A172 (cell line): ENCODE measurements at places on chromosomes 3 and 15. TPM values are rescaled to one million over a fixed set of nuclear protein-coding genes. Genes with fewer than 3 reads are reported as not detected.

Gene TRIM71
- under 0.01 and 0.05 TPM in 2 replicates for total RNA-seq

Gene C3orf70
- 2.1 and 2.4 TPM in 2 replicates for total RNA-seq

Gene CX3CR1
- not detected in 2 replicates for total RNA-seq

Gene CCDC14
- total RNA-seq = 53.4 and 53.8 TPM in 2 replicates

Gene THAP10
- 4.5 and 11.0 TPM in 2 replicates for total RNA-seq

Gene RBPMS2
- total RNA-seq = 0.50 and 0.53 TPM in 2 replicates

GRCh38 chr3:129620828-129621559, 14.5 kb upstream of the PLXND1 start:
- DNase-seq = no peak

DNA sequence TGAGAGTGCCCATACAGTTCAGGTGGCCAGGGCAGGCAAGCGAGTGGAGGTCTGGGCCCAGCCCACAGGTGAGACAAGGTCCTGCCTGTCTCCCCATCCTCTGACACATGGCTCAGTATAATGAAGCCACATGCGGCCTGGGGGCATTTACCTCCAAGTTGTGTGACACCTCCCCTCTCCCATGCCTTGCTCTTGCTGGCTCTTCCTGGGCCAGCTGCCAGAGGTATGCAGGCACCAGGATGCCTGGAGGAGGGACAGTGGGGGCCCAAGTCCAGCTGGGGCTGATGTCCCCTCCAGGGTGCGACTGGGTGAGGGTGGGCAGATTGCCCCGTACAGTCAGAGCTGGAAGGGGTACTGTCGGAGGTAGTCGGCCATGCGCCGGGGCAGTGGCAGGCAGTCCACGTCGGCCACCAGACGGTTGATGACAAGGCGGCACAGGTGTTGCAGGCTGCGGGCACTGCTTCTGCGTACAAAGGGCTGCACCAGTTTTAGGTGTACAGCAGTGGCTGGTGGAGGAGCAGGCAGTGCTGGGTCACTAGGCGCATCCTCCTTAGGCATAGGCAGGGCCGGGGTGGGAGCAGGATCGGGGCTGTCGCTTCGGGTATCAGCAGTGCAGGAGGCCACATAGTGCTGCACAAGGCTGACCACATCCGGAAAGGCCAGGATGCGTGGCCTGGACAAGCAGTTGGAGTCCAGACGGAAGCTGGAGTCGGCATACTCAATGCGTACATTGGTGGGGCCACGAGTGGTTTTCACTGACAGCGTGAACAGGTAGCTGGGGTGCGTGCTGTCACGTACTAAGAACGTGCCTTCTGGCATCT, 4.1 kb downstream of the CISH start:
- no peak for DNase-seq

DNA sequence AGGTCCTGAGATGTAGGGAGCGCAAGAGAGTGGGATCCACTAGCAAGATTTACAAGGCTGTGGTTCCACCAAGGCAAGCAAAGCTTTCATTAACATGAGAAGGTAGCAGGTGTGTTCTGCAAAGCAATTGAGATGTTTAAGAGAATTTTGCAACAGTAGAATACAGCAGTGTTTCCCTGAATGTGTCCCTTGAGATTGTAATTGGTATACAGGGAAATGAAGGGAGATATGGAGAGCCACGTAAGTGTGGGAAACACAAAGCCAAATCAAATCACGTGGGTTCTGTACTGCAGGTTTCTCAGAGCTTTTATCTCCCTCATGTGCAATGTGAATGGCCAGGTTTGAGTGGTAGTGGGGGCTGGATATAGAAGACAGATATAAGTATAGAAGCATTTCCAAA, 67.3 kb downstream of the ATG7 start:
- no peak for DNase-seq

DNA sequence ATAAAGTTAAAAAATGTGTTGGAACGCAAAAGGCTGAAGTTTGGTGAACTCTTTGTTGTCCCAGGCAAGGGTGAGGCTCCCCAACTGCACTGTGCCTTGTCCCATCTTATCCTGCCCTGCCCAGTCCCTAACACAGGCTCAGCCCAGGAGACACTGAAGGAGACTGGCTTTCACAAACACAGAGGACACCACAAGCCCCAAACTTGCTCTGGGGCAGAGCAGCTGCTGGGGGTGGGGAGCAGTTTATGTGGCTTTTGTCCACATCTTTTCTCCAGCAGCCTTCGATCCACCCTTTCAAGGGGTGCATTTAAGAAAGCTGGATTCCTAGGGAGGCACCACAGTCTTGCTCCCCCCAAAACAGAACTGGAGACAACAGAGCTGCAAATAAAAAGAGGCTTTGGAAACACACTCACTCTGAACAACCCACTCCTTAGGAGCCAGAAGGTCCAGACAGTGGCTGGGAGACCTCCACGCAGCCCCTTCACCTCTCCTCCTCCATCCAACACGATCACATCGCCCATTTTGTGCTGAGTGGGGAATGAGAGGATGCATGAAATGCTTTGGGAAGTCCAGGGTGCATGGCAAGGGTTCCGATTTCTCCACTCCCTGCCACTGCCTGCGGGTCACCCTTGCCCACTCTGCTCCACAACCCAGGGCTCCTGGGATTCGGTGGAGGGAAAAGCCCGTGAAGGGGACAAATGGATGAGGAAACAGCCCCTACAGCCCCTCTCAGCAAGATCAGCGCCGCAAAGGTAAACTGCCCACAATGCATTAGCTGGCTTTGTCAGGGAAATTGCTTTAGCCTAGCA, 260.5 kb upstream of the TLE3 start:
- no peak for DNase-seq

GRCh38 chr15:74449643-74450205, 11.2 kb downstream of the UBL7 start:
- DNase-seq = no peak
